ENCODE measurements at places on chromosomes 13 and 19.
A peak's percentile ranks its signal among the peaks of the same experiment; 100 is the strongest.

DNA sequence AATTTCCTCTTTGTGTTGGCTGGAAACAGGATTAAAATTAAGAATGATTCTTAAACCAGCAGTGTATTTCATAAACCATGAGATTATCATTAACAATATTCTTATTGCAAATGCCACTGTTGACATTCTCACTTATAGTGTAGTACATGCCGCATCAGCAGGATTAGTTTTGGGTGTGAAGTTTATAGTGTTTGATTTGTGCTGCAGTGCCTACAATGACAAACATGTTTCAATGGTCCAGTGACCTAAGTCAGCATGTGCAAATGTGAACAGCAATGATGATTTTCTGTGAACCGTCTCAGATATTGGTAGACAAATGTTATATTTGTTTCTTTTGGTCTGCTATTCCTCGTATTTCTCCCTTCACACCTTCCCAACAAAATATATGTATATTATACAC lies 49.8 kb upstream of the TDRD3 start:
- no peak for DNase-seq

- no peak for DNase-seq
Measured at GRCh38 chr13:111326621-111326965, 6.2 kb downstream of the TEX29 start.

DNA sequence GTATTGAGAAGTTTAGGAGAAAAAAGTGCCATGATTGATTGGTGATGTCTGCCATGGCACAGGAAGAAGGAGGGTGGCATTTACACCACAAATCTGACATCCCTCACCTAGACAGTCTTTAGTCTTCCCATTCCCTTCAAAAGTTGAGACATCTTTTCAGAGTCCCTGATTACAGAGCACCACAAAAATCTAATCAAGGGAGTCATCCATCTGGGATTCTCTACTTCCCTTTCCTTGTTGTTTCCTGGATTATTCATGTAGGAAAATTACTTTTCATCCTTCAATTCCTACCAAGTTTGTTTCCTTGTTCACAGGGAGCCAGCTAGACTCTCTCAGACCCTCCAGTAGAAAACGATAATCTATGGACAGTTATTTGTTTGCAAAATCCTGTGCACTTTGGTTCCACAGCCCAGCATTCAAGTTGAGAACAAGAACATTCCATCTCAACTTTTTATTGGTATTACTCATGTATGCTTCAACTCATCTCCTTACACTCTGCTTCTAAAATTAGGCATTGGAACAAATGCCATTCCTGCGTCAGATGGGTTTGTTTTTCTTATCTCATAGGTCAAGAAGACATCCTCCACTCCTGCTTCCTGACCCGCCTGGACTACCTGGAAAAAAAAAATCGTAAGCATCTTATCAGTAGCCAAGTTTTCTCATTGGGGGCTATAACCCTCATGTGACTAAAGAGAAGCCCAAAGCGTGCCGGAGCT lies 259.9 kb downstream of the FOXO1 start:
- DNase-seq = peak; percentile 48

- peak; percentile 3 for DNase-seq
Measured at GRCh38 chr19:43425567-43426392, 11.1 kb downstream of the TEX101 start.

DNA sequence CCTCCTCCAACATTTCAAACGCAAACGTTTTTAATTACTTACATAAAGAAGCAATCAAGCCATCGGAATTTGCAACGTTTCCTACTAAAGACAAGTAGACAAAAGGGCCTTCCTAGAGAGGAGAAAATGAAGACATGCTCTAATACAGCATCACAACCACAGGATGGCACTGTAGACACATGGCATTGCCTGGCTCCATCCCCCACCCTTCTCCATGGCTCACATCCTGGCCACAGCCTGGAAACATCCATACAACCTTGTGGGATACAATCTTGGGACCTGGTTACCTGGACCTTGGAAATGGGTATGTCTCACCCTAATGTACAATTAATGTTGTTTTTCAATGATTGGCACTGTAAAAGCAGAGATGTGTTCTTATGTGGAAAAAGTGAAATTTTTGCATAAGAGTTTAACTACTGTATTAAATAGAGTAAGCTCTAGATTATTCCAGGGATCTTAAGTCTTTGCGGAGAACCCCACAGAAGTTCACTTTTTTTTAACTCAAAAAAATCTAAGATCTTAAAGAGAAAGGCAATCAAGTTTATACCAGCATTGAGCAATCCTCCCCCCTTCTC lies 21.5 kb downstream of the EBPL start:
- peak; percentile 63 for DNase-seq

GRCh38 chr19:42386974-42387707 lies 3.0 kb downstream of the CNFN start:
- DNase-seq = peak; percentile 43

Measured in fibroblast of upper back skin (primary cell).